ENCODE measurements at places on chromosomes 5 and 9. TPM values are rescaled to one million over a fixed set of nuclear protein-coding genes. Genes with fewer than 3 reads are reported as not detected.

Gene CD74
- 249 TPM for total RNA-seq

Gene SLC6A7
- total RNA-seq, result not detected

DNA sequence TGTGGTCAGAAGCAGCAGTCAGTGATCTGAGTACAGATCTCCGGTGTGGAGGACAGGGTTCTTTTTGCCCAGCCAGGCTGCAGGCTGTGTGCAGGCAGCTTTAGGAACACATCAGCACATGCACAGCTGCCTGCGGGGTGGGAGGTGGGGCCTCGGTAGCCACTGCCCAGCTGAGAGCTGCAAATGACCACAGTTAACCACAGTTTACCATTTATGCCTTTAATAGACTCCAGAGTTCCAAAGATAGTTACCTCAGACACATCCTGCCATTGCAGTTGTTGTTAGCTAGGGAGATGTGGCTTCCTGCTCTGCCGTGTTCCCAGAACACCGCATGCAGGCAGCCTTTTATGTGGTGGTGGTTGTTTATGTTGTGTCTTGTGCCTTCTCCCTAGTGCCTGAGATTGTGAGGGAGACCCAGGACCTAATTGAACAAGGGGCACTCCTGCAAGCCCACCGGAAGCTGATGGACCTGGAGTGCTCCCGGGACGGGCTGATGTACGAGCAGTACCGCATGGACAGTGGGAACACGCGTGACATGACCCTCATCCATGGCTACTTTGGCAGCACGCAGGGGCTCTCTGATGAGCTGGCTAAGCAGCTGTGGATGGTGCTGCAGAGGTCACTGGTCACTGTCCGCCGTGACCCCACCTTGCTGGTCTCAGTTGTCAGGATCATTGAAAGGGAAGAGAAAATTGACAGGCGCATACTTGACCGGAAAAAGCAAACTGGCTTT lies 10.2 kb downstream of the EXOC3 start:
- DNase-seq, result no peak

- no peak for DNase-seq
Measured at GRCh38 chr9:31153250-31153840, 1231.1 kb upstream of the ACO1 start.

DNA sequence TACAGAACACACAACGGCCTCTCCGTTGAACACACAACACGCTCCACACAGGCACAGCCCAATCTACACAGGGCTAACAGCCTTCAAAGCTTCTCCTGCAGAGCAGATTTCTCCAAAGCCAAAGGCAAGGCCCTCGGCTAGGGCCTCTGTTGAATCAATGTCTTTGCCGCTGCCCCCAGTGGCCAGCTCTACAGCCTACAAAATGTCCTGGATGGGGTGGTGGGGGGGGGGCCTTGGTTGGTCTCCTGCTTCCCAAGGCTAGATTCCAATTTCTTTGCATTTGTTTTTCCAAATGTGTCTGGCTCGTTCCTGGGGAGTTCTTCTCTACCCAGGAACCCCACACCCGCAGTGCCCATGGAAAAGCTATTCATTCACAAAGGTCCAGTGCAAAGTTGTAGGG lies 167.2 kb downstream of the PAX5 start:
- DNase-seq, result no peak

Data from right cardiac atrium (tissue), 5 donors.